LHCN-M2 (cell line): ENCODE measurements at places on chromosomes 7 and 10. TPM values are rescaled to one million over a fixed set of nuclear protein-coding genes. Genes with fewer than 3 reads are reported as not detected.
A peak's percentile ranks its signal among the peaks of the same experiment; 100 is the strongest.

DNA sequence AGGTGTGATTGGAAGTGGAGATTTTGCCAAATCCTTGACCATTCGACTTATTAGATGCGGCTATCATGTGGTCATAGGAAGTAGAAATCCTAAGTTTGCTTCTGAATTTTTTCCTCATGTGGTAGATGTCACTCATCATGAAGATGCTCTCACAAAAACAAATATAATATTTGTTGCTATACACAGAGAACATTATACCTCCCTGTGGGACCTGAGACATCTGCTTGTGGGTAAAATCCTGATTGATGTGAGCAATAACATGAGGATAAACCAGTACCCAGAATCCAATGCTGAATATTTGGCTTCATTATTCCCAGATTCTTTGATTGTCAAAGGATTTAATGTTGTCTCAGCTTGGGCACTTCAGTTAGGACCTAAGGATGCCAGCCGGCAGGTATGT, 13.6 kb downstream of the STEAP2 start:
- peak; percentile 73 for DNase-seq

- peak; percentile 49 for DNase-seq
Measured at GRCh38 chr7:78924581-78924980, 528.9 kb downstream of the MAGI2 start.

- no peak for DNase-seq
Measured at GRCh38 chr7:21542891-21543527, at the start of gene DNAH11. Gene DNAH11, plus strand, starts transcription at chr7:21543039. Its CDS starts 207 bp downstream, at chr7:21543246.

GRCh38 chr7:131294553-131294952, 33.1 kb upstream of the MKLN1 start:
- peak; percentile 19 for DNase-seq

GRCh38 chr7:66301249-66301648, 96.1 kb downstream of the TPST1 start:
- DNase-seq: no peak

DNA sequence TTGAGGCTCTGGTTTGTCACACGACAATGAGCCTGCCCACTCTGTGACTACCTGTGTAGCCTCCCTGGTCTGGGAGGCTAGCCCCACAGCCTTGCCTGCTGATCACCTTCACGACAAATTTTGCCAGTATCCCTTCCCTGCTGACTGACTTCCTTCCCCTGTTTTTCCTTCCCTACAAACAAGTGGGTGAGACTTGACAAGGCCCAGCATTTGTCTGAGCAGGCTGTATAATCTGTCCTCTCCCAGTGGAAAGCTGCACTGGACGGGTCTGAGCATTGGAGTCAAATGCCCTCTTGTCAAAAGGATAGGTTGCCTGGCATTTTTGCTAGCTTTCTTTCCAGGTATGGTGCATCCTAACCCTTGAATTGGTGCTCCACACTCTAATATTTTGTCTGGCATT, 1088.4 kb downstream of the KCNMA1 start:
- DNase-seq: no peak

DNA sequence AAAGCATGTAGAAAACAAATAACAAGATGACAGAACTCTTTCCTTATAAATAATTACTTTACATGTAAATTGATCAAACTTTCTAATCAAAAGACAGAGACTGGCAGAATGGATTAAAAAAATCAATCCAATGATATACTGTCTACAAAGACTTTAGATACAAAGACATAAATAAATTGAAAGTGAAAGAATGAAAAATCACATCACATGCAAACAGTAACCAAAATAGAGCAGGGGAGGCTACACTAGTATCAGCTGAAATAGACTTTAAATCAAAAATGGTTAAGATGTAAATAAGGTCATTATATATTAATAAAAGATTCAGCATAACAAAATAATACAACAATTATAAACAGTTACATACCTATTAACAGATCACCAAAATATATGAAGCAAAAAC, 97.3 kb downstream of the SNX13 start:
- DNase-seq: no peak

- no peak for DNase-seq
Measured at GRCh38 chr7:114644455-114644854, 229.8 kb downstream of the FOXP2 start.

DNA sequence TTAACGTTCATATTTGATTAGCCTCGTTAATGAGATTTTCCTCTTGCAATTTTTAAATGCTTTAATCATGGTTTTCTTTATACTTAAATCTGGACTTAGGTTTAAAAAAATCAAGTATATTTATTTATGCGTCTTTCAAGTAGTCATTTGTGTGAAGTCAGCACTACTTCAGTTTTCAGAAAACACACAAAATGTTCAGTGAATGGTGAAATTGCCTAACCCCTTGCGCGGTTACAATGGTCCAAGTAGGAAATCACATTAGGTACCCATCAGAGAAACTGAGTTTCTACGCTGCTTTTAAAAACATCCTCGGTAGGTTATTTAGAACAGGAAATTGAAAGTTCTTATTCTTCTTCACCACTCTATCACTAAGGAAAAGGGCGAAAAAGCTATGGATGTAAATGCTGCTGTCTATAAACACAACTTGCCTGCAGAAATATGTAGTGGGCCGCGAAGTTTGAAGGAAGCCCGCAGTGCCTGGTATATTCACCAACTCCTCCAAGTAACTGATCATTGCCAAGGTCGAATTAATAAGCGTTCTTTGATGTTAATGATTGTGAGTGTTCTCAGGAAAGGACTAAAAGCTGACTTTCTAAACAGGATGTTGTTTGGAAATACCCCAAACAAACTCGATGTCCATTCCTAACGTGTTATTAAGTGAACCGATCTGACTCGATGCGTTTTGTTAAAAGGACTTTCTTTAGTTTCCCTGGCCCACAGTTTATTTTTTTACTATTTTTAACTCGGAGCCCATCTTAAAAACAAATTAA, 1.0 kb downstream of the SYPL1 start:
- peak; percentile 26 for DNase-seq

DNA sequence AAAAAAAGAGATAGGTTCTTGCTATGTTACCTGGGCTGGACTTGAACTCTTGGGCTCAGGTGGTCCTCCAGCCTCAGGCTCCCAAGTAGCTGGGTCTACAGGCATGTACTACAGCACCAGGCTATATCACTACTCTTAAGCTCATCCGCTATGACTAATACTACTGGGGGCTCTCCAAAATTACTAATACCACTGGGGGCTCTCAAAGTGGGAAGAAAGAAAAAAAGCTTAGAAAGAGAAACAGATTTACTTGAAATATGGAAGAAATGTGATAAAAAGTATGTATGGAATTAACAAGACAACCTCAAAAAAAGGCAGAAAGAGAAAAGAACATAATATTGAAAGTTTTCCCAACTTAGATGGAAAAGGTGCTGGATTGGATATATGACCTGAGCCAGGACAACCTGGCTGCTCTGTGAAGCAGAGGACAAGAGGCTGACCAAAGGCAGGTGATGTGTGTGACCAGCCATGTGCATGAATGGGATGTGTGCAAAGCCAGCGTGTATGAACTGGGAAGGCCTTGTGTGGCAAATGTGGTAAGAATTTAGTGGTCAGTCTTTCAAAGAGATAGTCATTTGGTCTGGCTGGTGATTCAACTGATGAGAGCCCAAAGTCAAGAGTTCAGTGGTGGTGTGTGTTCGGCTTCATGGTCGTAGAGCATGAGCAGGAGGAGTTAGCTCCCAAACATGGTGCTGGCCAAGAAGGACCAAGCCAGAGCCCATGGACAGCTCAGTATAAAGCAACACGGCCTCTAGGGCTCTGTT, 232.4 kb upstream of the KLF14 start:
- peak; percentile 80 for DNase-seq

TPST1 gene
- total RNA-seq: 53.6 and 68.8 TPM in 2 replicates

FAM171A1 gene
- total RNA-seq: 18.7 and 21.4 TPM in 2 replicates

HKDC1 gene
- 0.17 and 1.1 TPM in 2 replicates for total RNA-seq

CDHR1 gene
- total RNA-seq: not detected in 2 replicates

DLX5 gene
- 0.13 TPM in 1 of 2 replicates, not detected in the other for total RNA-seq

NACAD gene
- total RNA-seq: 2.6 and 2.9 TPM in 2 replicates

RTKN2 gene
- 6.9 and 8.6 TPM in 2 replicates for total RNA-seq
